ENCODE measurements at places on chromosomes 3 and 15.

- DNase-seq = no peak
Observed at GRCh38 chr3:14481018-14481645, 59.0 kb downstream of the GRIP2 start.

- DNase-seq = peak; percentile 44
Observed at GRCh38 chr3:141243271-141243707, 11.7 kb downstream of the PXYLP1 start.

- no peak for DNase-seq
Observed at GRCh38 chr3:56144805-56145204, 323.5 kb downstream of the ERC2 start.

DNA sequence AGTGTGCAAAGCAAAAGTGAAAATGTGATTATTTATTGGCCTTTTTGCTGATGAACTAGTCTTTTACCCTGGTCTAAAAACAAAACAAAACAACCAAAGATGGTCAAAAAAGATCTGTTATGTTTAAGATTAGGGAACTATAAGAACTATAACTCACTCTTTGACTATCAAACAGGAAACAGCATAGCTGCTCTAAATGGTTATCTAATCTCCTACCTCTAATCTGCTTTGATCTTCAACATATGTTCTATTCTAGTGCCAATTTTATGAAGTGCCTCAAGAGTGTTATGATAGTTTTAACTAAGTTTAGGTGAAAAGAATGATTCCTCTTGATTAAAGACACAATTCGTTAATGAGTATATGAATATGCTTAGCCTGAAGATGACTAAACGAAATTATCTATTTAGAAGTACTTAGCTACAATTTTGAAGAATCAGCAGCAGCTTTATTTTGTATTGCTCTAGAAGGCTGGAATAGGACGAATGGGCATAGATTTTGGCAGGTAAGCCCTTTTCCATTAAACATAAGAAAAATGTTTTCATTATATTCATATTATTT lies 46.0 kb downstream of the SETD2 start:
- DNase-seq = no peak

- peak; percentile 68 for DNase-seq
Observed at GRCh38 chr3:42501681-42502428, 588 bp upstream of the VIPR1 start.

DNA sequence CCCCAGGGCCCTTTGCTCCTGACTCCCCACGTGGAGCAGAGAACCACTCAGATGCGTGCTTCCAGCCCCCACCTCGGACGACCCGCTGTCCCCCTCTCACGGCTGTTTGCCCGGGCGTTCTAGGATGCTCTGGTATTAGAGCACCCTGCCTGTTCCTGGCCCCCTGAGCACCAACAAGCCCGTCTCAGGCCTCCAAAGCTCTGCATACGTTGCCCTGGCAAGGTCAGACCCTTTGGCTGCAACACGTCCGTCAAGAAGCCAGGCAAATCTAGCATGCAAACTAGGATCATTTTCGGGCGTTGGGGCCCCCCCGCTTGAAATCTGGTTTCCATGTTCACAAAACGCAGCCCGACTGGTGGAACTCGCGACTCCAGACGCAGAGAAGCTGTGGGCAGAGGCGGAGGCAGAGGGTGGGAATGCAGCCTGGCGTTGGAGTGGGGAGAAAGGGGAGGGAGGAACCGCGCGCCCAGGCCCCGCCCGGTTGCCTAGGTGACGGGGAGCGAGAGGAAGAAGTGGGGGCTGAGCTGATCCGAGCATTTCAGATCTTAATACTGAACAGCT lies 86.2 kb upstream of the PIAS1 start:
- DNase-seq = peak; percentile 14

DNA sequence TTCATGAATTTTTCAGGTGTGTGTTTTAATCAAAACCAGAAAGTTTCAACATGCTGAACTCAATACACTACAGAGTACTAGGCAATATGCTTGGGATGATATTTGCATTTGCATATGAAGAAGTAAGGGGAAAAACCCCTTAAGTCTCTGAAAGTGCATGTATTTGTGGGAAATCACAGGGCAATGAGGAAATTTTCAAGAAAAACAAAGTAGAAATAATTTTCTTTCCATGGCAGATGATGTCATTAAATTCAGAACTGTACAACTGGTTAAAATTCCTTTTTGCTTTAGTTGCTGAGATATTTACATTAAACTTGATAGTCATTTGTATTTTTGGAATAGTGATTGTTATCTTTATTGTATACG lies 294.0 kb upstream of the TBC1D5 start:
- no peak for DNase-seq

GRCh38 chr3:27166888-27167287 lies 202.3 kb downstream of the NEK10 start:
- peak; percentile 47 for DNase-seq
